ENCODE measurements at places on chromosomes 2 and 18. TPM values are rescaled to one million over a fixed set of nuclear protein-coding genes. Genes with fewer than 3 reads are reported as not detected.
A peak's percentile ranks its signal among the peaks of the same experiment; 100 is the strongest.

Gene WDSUB1
- 7.9 TPM for total RNA-seq

- H3K27me3 ChIP-seq = no peaks in the 10 kb centered on the region
- H3K36me3 ChIP-seq = no peaks in the 10 kb centered on the region
- DNase-seq = no peak
- H3K27ac ChIP-seq = no peak overlapping the region
Observed at GRCh38 chr18:24930971-24931370, 421.0 kb downstream of the ZNF521 start.

- no peaks in the 10 kb centered on the region for H3K27me3 ChIP-seq
- peaks cover 10% of the 10 kb centered on the region for H3K4me1 ChIP-seq
- no peak overlapping the region for H3K27ac ChIP-seq
- peak; percentile 42 for DNase-seq
- H3K36me3 ChIP-seq = no peaks in the 10 kb centered on the region
Observed at GRCh38 chr2:226730481-226730880, 69.1 kb downstream of the IRS1 start.

- DNase-seq = no peak
- H3K4me3 ChIP-seq = peak overlapping the region; percentile 13
- H3K36me3 ChIP-seq = no peaks in the 10 kb centered on the region
- no peaks in the 10 kb centered on the region for H3K27me3 ChIP-seq
- peak overlapping the region; percentile 49 for H3K27ac ChIP-seq
Observed at GRCh38 chr2:64139956-64140355, 4.3 kb downstream of the PELI1 start.

DNA sequence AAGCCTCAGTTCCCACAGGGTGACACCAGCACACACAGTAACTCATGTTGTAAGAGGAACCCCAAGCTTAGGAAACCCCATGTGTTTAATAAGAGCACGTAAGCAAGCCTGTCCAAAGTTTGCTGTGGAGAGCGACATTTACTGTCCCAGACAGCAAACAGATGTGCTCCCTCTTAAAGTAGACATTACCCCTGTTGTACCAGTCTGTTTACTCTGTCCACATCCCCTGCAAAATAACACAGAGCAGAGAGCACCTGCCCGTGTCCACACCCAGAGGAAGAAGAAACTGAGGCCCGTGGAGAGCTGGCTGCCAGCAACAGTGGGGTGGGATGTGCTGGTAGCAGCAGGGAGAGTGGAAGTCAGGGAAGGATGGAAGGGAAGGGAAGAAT is 243.5 kb downstream of the GBX2 start:
- peaks cover 6% of the 10 kb centered on the region for H3K36me3 ChIP-seq
- H3K27me3 ChIP-seq = no peaks in the 10 kb centered on the region
- DNase-seq = no peak
- H3K27ac ChIP-seq = no peak overlapping the region

Data from esophagus muscularis mucosa (tissue), 4 donors.